HS-27A (cell line): ENCODE measurements at places on chromosomes 13 and 19.

GRCh38 chr13:49429121-49429520, 14.7 kb downstream of the CAB39L start:
- no peak for DNase-seq

DNA sequence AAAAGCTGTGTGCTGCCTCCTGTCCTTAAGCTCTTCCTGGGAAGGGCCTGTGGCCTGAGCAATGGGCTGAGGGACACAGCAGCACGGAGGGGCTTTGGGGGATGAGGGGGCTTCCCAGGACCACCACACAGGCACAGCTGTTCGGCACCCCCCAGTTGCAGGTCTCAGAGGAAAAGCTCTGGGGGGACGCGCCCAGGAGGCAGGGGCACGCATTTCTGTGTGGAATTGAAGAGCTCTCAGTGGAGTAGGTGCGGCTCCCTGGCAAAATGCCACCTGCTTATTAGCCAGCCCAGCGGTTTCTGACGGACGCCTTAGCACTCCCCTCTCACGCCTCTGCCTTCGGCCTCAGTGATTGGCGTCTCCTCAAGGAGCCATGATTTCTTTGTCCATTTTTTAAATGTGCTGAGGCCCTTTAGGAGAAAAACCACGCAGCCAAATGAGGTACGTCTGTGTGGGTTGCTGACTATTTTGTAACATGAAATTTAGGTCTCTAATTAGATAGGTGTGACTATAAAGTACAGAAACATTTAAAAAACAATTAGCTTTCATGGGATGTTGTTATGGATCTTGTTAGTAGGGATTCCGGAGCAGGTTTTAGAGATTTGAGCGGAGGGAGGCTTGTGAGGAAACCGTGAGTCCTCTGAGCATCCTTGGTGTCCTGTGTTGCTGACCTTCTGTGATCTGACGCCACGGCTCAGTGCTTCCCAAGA, 4.0 kb downstream of the MCF2L start:
- DNase-seq = no peak

DNA sequence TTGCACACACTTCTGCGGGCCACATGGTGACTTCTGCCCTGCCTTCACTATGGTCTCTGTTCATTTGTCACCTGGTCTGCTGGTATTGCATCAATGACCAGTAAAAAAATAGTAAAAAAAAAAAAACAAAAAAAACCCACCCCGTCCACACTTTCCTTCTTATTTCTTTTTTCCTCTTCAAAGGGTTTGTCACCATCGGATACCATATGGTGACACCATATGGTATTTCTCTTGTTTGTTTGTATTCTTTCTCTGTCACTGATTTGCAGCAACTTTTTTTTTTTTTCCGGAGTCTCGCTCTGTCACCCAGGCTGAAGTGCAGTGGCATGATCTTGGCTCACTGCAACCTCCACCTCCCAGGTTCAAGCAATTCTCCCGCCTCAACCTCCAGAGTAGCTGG, 26.2 kb upstream of the OR7C2 start:
- DNase-seq = no peak

GRCh38 chr13:45508776-45509175, 44.0 kb downstream of the COG3 start:
- no peak for DNase-seq

GRCh38 chr13:60645676-60646075, 248.7 kb downstream of the TDRD3 start:
- no peak for DNase-seq

GRCh38 chr13:21218351-21219035, 42.0 kb downstream of the MRPL57 start:
- DNase-seq = no peak

GRCh38 chr13:113029487-113030258, 60.7 kb downstream of the MCF2L start:
- DNase-seq = no peak

- DNase-seq = no peak
Observed at GRCh38 chr13:63409791-63410351, 1994.2 kb upstream of the PCDH20 start.

GRCh38 chr13:42592915-42593900, 19.3 kb downstream of the TNFSF11 start:
- DNase-seq = no peak

DNA sequence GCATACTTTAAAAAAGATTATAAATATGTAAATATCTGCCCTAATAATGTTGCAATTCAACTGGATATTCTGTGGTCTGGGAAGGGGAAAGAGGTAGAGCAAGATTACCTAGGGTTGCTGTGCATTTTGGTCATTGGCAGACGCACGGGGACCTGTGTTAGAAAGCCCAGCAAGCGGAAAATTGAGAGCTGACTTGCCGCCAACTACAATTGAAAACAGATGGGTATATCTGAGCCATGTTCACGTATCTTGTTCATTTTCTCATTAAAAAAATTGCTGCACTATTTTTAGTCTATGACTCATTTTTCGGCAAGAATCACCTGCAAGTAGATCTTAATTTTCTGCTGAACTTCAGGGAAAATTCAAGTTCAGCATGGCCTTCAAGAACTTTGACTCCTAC, 308.5 kb upstream of the TMTC4 start:
- DNase-seq = no peak

GRCh38 chr19:16698914-16699313, 20.7 kb upstream of the NWD1 start:
- no peak for DNase-seq

DNA sequence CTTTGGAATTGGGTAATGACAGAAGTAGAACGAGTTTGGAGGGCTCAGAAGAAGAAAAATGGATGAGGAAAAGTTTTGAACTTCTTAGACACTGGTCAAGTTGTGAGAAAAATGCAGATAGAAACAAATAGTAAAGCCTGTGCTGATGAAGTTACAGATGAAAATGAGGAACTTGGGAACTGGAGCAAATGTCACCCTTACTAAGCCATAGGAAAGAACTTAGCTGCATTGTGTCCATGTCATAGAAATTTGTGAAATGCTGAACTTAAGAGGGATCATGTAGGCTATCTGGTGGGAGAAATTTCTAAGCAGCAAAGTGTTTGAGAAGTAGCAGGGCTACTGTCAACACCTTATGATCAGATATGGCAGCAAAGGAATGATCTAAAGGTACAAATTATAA, 289.2 kb upstream of the PCDH9 start:
- no peak for DNase-seq

DNA sequence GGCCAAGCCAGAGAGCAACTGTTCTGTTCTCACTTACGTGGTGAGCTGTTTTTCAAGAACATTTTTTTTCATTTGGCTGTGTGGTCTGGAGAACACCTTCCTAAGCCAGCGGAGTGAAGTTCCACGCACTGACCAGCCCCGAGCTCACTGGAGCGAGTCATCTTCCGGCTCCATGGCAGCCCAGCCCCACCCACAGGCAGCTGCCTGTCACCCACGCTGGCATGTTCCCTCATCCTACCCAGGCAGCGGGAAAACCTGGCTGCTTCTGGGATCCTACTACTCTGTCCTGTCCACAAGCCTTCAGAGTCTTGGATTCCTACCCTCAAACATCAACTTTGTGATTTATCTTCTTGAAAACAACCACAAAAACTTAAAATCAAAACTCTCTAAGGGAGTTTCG, 76.2 kb downstream of the GGACT start:
- DNase-seq = no peak

DNA sequence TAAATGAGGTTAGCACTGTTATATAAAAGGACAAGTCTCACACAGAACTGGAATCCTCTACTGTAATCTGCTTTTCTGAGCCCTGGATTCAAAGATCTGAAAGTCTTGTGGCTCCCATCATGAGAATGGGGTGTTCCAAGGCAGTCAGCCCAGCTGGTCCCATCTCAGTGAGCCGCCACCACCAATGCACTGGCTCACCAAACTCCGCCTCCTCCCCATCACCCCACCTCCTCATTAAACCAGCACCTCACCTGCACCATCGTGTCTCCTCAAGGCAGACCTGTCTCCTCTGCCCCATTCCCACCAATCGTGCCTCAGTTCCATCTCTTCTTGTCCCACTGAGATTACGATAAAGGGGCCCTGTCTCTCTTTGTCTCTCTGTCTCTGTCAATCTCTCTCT, 166.7 kb downstream of the USP12 start:
- DNase-seq = no peak

DNA sequence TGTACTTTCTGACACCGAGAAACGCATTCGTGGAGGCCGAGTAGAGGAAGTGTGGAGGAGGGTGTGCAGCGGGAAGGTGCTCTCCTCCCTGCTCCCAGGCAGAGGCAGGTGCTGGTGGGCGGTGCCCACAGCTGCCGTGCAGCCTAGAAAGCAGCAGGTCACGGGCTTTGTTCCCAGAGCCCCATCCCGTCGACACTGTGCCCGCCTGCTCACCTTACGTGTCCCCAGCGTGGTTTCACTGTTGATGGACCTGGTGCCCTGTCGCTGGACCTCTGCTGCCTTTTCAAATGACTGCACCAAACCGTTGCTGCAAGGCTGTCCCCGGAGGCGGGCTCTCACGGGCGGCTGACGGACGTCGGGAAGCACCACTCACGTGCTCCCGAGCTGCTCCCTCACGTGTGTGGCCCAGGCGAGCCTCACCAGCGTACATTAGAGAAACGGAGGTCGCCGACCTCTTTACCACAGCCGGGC, 20.8 kb downstream of the PLEKHJ1 start:
- no peak for DNase-seq

DNA sequence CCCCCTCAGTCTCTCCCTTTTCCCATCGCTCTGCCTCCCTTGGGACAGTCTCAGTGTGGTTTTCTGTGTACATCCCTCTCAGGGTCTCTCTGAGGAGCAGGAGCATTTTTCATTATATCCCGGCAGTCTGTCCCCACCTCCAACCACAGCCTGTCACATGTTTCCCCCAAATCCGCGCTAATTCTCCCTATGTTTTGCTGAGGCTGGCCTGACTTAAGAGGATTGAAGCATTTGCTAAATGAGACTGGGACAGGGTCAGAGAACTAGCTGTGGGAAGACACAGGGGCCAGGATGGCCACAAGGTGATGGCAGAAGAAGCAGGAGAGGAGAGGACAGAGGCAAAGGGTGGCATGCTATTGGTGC, 5.5 kb downstream of the TPRX1 start:
- no peak for DNase-seq

- no peak for DNase-seq
Observed at GRCh38 chr13:112761701-112762689, 72.2 kb downstream of the ATP11A start.

DNA sequence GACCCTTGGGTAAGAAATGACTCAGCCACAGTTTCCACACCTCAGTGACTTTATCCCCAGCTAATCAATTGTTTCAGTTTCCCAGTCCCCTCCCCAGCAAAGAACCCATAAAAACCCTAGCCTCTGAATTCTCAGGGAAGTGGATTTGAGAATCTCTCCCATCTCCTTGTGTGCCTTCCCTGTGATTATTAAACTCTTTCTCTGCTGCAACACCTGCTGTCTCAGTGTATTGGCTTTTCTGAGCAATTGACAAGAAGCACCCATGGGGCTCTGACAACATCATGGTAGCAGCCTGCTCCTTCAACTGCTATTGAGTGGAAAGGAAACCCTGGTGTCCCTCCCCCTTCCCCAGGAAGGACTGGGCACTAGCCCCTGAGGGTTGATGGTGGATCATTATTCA, 73.7 kb downstream of the UQCRFS1 start:
- DNase-seq = no peak

DNA sequence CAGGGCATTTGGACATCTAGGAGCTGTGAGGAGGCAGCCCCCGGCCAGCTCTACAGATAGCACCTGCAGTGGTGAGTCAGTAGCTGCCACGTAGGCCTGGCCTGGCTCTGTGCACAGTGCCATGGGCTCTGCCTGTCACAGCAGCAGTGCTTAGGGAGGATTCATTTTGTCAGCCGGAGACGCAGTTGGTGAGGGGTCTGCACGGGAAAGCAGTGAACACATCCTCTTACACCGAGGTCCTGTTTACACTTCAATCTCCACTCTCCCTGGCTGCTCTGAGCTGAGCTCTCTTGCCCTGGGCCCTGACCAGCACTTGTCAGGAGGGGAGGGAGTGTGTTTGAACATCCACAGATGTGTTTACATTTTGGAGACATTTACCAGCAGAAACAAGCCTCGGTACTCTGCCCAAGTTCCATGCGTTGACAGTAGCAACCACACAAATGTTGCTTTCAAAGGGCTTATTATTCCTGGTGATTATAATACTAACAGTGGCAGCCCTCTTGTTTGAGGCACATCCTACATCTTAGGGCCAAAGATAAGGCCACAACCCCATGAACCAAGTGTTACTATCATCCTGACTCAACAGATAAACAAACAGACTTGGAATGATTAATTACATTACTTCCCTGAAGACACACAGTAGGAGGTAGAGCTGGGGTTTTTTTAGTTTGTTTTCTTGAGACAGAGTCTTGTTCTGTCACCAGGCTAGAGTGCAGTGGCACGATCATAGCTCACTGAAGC, 148.9 kb downstream of the USP12 start:
- DNase-seq = no peak

- DNase-seq = no peak
Observed at GRCh38 chr13:39106216-39107005, 68.2 kb downstream of the NHLRC3 start.

GRCh38 chr19:5955636-5955935, 22.4 kb downstream of the RANBP3 start:
- no peak for DNase-seq

- no peak for DNase-seq
Observed at GRCh38 chr13:105984236-105984635, 551.2 kb downstream of the EFNB2 start.

DNA sequence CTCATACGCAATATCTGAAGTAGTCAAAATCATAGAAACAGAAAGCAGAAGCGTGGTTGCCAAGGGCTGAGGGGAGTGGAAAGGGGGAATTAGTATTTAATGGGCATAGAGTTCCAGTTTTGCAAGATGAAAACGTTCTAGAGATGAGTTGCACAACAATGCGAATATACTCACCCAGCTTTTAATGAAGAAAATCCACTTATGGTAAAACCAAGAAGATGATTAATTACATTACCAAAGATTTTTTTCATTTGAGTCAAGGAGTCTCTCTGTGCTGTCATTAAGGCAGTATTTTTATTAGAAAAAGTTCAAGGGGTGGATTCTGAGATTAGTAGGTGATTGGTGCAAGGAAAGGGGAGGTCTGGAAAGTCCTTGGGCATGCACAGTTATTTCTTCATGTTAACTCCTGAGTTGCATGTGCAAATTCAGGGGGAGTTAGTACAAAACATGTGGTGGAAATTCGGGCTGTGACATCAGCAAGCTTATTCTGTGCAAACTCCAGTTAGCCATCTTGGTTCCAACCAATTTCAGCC, 6.9 kb upstream of the CBY2 start:
- no peak for DNase-seq
